Hematopoietic multipotent progenitor cell treated with erythropoietin and hydrocortisone succinate and interleukin-3 and kit ligand, for 8 days (in vitro differentiated cells): ENCODE measurements at places on chromosomes 13 and 19.

- DNase-seq, result peak; percentile 80
These were observed 19.2 kb upstream of the ERCC1 start for GRCh38 chr19:45442778-45443461.

GRCh38 chr19:1396019-1396767 lies 5.1 kb downstream of the GAMT start:
- peak; percentile 38 for DNase-seq

- no peak for DNase-seq
These were observed 42.1 kb upstream of the C13orf46 start for GRCh38 chr13:114015969-114016295.

DNA sequence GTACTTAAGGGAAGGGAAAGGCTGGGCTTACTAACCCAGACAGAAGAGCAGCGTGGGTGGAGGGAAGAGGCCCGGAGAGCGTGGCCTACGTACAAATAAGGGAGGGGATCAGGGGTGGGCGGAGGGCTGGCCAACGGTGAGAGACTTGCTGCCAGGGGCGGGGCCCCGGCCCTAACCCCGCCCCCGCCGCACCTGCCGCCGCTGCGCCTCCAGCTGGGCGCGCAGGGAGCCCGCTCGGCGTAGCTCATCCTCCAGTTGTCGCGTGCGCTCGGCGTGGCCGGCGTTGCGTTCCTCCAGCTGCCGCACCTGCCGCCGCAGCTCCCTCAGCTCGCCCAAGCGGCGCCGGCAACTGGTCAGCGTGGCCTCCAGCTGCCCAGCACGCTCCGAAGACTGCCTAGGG lies 5.7 kb downstream of the HOOK2 start:
- peak; percentile 36 for DNase-seq

DNA sequence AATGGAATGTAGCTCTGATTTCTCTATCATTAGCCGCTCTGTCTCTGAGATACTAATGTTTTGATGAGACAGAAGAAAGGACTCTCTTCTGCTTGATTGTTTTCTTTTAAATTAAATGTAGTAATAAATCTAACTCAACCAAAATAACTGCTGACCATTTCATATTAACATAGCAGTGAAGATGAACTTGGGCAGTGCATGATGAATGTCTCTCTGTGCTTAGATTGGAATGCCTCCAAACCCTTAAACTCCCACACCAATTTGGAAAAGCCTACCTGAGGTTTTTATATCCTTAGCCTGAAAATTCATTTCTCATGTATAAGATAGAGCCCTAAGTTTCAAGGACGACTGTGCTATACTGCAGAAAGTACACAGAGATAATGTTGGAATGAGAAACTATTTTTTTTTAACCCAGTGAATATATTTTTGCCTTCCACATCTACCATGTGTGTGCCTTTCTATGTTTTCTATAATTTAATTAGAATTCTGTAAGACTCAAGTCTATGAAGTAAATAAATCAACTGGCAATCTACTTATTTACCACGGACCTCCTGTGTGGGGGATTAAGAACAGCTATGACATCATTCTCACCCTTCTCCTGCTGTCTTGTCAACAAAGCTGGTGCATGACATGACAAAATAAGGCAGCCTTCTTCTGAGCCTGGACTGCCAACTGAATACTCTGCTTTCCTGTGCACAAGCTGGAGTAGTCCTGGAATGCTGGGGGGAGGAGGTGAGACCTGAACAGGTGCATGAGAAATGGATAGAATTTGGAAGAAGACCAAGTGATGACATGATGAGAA lies 155.5 kb downstream of the FGF9 start:
- no peak for DNase-seq

- no peak for DNase-seq
These were observed 1432.4 kb upstream of the ATXN8OS start for GRCh38 chr13:68675209-68675608.

DNA sequence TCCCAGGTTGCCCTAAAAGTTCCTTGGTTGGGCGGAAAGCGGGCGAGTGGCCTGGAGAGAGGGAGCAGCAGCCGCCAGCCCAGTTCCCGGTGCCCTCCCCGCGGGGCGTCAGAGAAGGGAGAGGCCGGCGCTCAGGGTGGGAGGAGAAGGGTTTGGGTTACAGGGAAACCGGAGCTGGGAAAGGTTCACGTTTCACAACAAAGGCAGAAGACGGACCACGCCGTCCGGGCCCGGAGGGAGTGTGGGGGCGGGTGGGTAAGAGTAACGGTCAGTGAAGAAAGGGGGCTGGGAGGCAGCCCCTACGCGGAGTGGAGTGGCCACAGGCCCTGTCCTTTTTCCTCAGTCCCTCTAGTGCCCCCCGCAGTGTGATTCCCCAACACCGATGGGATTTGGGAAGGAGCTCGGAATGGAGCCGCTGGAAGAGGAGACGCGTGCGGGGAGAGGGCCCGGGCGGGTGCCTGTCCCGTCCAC lies 1.6 kb downstream of the SIX5 start:
- no peak for DNase-seq

DNA sequence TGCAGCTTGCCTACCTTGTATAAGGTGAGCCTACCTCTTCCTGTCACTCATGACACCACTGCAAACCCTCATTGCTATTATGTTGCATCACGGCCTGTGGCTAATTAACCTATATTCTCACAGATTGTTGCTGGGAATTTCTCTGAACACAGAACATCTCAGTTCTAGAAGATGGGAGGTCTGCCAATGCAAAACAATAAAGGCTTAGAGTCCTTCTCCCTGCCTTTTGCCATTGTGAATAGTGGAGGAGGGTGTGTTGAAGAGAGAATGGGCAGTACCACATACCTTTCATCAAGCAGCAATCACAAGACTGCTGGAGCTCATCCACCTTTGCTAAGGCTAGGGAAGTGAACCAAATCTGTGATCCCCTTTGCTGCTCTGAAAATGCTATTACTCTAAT lies 34.4 kb downstream of the WDFY2 start:
- DNase-seq, result no peak

DNA sequence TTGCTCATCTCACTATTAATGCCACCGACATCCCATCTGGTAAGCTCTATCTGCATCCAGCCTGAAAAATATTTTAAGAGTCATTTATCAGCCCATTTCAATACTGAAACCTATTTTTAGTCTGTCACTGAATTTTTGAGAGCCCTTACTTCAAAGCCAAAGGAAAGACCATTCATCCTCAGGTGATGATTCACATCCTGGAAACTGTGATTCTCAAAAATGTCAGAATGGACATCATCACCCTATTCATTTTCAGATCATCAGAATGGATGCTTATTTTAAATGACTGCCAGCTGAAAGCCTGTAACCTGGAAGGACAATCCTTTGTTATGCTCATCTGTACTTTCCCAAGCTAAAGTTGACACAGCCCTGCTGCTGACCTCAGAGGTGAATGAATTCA lies 27.0 kb downstream of the TNFSF11 start:
- DNase-seq, result no peak

- DNase-seq, result no peak
These were observed 12.3 kb upstream of the BSG start for GRCh38 chr19:560121-560520.

DNA sequence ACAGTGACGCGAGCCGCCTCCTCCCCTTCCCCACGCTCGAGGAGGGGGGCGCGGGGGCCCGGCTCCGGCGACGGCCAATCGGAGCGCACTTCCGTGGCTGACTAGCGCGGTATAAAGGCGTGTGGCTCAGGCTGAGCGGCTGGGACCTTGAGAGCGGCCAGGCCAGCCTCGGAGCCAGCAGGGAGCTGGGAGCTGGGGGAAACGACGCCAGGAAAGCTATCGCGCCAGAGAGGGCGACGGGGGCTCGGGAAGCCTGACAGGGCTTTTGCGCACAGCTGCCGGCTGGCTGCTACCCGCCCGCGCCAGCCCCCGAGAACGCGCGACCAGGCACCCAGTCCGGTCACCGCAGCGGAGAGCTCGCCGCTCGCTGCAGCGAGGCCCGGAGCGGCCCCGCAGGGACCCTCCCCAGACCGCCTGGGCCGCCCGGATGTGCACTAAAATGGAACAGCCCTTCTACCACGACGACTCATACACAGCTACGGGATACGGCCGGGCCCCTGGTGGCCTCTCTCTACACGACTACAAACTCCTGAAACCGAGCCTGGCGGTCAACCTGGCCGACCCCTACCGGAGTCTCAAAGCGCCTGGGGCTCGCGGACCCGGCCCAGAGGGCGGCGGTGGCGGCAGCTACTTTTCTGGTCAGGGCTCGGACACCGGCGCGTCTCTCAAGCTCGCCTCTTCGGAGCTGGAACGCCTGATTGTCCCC lies at the start of gene JUNB:
JUNB (plus strand) TSS at position 142 of the 706 bp plus-strand sequence; CDS start at position 428, 286 bp downstream.
- peak; percentile 96 for DNase-seq

DNA sequence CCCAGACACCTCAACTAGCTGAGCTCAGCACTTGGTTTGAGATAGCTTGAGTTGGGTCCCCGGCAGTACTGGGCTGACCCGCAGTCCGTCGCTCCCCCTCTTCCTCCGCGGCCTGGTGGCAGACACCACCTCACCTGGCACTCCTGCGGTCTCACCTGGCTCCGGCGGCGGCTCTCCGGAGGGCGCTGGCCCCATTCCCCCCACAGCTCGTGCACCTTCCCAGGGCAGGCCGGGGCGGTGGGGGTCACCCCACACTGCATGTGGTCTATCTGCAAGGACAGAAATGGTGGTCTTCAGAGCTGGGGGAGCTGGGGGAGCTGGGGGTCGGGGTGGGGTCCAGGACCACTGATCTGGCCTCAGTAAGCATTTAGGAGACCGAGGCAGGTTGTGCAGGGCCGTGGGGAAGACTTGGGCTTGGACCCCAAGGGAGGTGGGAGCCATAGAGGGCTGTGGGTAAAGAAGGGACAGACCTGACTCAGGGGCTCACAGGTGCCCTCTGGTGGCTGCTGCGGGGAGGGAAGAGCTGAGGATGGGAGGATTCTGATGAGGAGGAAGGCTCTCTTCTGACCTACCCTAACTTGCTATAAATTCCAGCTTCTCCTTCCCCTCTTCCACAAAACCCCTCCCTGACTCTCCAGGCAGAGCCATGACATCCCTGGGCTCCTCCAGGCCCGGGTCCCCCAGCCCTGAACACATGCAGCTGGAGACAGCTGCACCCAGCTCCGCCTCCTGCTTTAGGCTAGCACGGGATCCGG lies 6.7 kb upstream of the PLIN4 start:
- DNase-seq, result peak; percentile 69

- no peak for DNase-seq
These were observed 16.4 kb downstream of the KLK2 start for GRCh38 chr19:50889638-50890037.

GRCh38 chr13:74191410-74191809 lies 57.2 kb upstream of the KLF12 start:
- DNase-seq, result no peak

DNA sequence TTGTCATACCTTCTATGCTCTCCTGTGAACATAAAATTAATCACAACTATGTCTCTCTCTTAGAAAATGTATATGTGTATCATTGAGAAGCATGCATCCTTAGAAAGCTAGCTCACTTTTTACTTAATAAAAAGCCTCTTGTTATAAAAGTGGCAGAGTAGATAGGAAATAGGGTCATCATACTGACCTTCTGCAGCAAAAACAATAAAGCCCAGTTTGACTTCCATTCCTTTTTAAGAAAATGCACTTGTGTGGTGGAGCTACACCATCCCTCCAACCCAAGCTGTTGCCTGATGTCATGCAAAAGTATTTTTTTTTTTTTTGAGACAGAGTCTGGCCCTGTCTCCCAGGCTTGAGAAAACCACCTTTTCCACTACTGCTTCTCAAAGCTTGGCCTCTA lies 393.3 kb downstream of the LIG4 start:
- no peak for DNase-seq

DNA sequence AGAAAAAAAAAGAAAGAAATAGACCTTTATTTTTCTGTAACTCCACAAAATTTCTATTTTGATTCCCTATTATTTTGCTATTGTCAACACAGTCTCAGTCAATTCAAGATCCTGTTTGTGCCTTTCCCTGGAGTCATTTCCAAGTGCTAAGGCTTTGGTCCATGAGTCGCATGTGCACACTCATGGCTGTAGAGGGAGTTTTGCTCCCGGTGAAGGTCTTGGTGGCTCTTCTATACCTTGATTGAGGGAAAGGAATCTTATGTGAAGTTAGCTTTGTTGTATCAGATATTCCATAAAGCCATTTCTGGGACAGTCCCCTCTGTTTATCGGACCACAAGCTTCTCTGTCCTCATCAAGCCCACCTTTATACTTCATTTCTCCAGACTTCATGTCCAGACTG lies 58.7 kb upstream of the ALOX5AP start:
- peak; percentile 27 for DNase-seq

GRCh38 chr19:5826531-5827341 lies 12.8 kb downstream of the FUT6 start:
- peak; percentile 68 for DNase-seq

- no peak for DNase-seq
These were observed 39.4 kb downstream of the NFIX start for GRCh38 chr19:13034636-13035035.

DNA sequence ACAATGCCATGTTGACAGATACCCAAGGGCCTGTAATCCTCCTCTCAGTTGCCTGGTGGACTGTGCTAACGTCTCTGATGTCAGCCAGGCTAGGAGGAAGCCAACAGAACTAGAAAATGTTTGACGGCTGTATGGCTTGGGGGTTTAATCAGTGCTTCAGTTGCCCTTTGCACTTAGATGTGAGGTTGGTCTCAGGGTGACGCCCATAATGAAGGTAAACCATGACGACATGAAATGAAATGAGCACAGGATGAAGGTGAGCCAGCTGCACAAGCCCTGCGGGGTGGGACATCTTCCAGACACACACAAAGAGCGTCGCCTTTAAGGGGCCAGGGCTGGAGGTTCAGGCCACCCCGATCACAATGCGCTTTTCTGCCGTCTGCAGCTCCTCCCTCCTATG lies 127.2 kb downstream of the CRYL1 start:
- DNase-seq, result no peak

GRCh38 chr13:41458761-41459431 lies 1.5 kb downstream of the RGCC start:
- DNase-seq, result peak; percentile 89

DNA sequence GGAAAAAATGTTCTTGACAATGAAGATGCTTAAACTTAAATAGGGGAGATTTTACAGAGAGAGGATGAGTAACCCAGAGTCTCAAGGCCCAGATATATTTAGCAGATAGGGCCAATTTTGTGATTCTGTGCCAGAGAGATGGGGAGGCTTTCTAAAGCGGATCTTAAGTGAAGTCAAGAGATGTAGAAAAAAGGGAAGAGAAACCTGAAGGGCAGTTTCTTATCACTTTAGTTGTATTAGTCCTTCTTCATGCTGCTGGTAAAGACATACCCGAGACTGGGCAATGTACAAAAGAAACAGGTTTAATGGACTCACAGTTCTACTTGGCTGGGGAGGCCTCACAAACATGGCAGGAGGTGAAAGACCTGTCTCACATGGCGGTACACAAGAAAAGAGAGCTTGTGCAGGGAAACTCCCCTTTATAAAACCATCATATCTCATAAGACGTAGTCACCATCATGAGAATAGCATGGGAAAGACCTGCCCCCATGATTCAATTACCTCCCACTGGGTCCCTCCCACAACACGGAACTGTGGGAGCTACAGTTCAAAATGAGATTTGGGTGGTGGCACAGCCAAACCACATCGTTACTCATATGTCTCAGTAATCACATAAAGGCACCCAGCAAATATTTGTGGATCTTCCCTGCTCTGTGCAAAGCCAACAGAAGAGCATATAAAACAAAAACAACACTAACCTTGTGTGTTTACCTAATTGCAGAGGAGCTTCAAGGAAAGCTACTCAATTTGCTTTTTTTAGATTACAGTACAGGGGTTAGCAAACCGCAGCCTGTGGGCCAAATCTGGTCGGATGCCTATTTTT lies 102.6 kb upstream of the MYCBP2 start:
- no peak for DNase-seq
